ENCODE measurements at places on chromosomes 5 and 9. TPM values are rescaled to one million over a fixed set of nuclear protein-coding genes. Genes with fewer than 3 reads are reported as not detected.

PCDHA12 gene
- total RNA-seq = 0.09 TPM

SPEF2 gene
- total RNA-seq = 2.2 TPM

CCDC171 gene
- total RNA-seq = 1.7 TPM

CAPSL gene
- total RNA-seq = not detected

SEMA6A gene
- 0.74 TPM for total RNA-seq

TMC1 gene
- 0.43 TPM for total RNA-seq

ISL1 gene
- total RNA-seq = not detected

SLCO4C1 gene
- total RNA-seq = not detected

ZBTB26 gene
- total RNA-seq = 2.4 TPM

GABRA1 gene
- total RNA-seq = not detected

CDKN2B-AS1 gene
- 4.8 TPM for total RNA-seq

CTSV gene
- total RNA-seq = 0.37 TPM

PCDHGA2 gene
- total RNA-seq = 2.7 TPM

CCL28 gene
- 0.43 TPM for total RNA-seq

ASPN gene
- 2.0 TPM for total RNA-seq

All from smooth muscle cell of bladder (primary cell).